ENCODE measurements at places on chromosomes 3 and 15.

- no peak for DNase-seq
Measured at GRCh38 chr15:90165659-90166489, 35.3 kb upstream of the SEMA4B start.

GRCh38 chr3:164049847-164050246 is 1028.4 kb downstream of the SI start:
- no peak for DNase-seq

DNA sequence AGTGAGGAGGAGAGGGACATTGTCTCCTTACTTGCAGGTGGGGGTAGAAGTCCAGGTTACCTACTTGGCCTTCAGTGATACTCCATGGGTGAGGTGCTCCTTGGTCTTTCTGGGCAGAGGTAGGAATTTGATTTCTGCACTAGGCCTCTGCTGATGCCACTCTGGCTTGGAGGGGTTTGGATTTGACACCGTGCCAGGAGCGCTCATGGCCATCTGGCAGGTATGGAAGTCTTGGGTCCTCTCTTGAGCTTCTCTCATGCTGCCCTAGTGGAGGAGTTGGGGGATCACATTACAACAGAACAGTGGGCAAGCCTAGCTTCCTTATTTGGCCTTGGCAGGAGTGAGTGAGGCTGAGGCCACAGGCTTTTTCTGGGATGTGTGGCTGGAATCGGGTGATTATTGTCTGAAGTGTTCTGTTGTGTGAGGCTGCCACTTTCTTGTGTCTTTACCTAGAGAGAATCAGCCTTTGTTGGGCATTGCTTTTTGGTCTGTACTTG is 525.0 kb downstream of the GABRG3 start:
- DNase-seq: no peak

- DNase-seq: no peak
Measured at GRCh38 chr15:41207687-41208448, 22.7 kb downstream of the EXD1 start.

GRCh38 chr3:62832553-62832952 is 42.7 kb downstream of the CADPS start:
- no peak for DNase-seq

GRCh38 chr3:30454636-30455035 is 151.8 kb upstream of the TGFBR2 start:
- DNase-seq: no peak

DNA sequence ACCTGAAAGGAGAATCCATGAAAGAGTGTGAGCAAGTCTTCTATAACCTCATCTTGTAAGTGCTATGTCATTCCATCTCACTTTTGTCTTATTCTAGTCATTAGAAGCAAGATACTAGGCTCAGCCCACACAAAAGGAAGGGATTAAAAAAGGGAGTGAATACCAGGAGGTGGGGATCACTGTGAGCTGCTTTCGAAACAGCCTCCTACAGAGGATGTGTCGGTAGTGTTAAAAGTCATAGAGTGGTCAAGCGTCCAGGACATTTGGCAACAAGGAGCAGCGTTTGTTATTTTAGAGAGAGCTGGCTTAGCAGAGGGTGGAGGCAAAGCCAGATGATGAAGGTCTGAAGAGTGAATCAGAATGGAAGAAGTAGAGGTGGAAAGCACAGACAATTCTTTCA is 11.7 kb upstream of the ZNF148 start:
- DNase-seq: no peak

DNA sequence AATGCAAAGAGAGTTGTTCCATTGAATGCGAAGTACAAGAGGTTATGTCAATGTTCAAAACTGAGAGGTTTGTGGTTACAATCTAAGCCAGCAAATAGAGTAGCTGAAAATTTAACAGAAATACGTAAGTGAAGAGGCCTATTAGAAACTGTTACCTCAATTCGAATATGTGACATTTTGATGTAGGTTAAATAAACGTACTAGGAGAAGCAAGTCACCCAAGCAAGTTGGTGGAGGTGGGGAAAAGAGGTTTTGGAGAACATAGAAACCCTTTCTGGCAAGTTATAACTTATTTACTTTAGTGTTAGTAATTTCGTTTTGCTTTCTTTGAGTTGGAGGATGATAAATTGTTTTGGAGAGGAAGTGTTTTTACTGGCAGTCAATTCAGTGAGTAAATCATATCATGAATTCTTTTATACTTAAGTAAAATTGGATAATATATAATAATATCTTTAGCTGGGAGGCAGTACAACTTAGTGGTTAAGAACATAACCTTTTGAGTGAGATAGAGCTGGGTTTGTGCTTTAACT is 91.2 kb upstream of the NAALADL2 start:
- no peak for DNase-seq

GRCh38 chr3:188931531-188931930 is 240.2 kb upstream of the TPRG1 start:
- DNase-seq: no peak

- no peak for DNase-seq
Measured at GRCh38 chr3:52606373-52607085, 70.1 kb downstream of the UQCC5 start.

- DNase-seq: no peak
Measured at GRCh38 chr3:124296406-124296805, 304.5 kb upstream of the ROPN1 start.

GRCh38 chr15:20340331-20340811 is 201.2 kb downstream of the GOLGA6L6 start:
- no peak for DNase-seq

DNA sequence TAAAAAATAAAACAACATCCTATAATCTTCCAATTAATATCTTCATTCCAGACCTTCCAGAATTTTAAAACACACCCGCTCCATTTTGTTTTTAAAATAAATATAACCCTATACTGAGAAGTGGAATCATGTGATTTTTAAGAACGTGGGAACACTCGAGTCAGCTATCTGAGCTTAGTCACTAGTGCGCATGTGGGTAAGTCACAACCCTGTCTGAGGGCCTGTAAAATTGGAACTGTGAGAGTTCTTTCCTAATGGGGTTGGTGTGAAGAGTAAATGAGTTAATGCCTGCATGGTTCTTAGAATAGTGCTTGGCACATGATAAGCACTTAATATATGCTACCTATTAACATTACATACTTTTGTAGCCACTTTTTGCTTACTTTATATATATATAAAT is 19.9 kb upstream of the POLR2M start:
- DNase-seq: no peak

GRCh38 chr15:100727291-100727851 is 125.0 kb downstream of the ASB7 start:
- no peak for DNase-seq

GRCh38 chr3:105022813-105023212 is 343.9 kb upstream of the ALCAM start:
- no peak for DNase-seq

DNA sequence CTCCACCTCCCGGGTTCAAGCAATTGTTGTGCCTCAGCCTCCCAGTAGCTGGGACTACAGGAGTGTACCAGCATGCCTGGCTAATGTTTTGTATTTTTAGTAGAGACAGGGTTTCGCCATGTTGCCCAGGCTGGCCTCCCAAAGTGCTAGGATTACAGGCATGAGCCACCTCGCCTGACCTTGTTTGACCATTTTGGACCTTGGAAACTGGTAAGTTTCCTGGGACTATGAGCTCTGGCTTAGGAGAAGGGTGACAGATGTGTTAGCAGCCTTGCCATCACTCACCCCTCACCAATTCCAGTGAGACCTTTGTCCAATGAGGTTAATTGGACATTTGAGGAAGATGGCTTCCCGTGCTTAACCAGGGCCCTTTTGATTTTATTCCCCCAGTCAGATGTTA is 19.9 kb downstream of the DNASE1L3 start:
- no peak for DNase-seq

- DNase-seq: no peak
Measured at GRCh38 chr15:59148153-59148833, 43.3 kb downstream of the CCNB2 start.

- no peak for DNase-seq
Measured at GRCh38 chr15:48096813-48097212, 24.0 kb upstream of the SLC24A5 start.

DNA sequence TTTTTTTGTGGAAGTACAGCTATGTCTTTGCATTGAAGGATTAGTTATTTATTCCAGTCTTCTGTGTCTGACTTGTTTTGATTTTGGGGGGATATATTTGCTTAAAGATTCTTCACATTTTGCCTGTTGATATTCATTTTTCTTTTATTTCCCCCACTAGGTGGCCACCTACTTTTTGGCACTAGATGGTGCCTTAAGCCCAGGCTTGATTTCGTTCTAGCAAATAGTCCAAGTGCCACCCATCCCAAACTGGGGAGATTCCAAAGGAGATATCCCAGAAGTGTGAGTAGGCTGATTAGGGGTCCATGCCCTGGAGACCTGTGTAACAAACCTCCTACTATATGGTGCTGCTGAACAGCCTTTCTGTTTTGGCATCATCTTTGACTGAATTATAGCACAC is 80.0 kb upstream of the SPATA16 start:
- no peak for DNase-seq

DNA sequence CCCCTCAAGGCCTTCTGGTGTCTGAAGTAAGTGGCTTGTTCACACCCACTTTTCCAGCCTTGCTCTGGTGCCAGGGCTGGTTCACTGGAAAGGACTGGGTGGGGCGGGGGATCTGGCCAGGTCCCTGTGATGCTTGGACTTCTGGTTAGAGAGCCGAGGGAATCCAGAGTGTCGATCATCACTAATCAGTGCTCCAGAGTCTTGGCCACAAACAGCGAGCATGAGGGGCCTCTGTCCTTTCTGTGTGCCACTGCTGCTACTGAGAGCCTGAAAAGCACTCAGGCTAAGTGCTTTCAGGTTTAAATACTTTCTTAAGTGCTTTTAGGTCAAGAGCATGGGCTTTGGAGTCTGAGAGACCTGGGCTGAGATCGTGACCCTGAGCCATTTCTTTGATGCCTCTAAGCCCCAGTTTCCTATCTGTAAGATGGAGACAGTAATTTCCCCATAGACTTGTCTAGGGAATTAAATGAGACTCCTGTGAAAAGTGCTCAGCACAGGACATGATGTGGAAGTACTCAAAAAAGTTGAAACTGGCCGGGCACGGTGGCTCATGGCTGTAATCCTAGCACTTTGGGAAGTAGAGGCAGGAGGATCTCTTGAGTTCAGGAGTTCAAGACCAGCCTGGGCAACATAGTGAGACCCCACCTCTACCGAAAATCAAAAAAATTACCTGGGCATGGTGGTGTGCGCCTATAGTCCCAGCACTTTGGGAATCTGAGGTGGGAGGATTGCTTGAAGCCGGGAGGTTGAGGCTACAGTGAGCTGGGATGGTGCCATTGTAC is 53.8 kb upstream of the SEC22A start:
- DNase-seq: no peak

- DNase-seq: peak; percentile 71
Measured at GRCh38 chr3:36992806-36993325, at the start of gene EPM2AIP1. Gene EPM2AIP1, minus strand, starts transcription at chr3:36993131. Its CDS starts 54 bp downstream, at chr3:36993077.

DNA sequence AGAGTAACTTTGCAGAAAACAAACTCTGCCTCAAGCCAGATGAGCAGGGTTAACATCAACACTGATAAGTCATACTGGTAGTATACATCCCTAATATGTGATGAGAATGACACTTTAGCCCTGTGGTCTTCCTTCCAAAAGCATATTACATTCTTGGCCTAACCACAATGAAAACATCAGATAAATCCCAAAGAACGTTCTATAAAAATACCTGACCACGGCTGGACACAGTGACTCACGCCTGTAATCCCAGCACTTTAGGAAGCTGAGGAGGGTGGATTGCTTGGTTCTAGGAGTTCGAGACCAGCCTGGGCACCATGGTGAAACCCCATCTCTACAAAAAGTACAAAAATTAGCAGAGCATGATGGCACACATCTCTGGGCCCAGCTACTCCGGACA is 4.7 kb downstream of the TMCC1 start:
- DNase-seq: no peak

DNA sequence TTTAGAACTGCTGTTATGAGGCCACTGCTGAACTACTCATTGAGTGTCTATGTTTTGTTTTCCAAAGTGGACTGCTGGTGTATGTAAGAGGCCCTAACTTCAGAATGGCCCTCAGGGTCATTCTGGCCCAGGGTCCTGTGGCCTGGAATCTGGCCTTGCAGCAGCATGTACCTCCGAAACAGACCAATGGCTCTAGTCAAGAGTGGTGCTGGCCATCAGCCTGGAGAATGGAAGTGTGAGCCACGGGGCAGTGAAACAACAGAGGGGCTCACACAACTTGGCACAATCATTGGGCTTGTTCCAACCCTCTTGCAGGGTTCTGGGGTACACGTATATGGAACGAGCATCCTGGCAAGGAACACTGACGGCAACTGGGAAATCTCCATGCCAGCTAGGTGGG is 40.5 kb downstream of the SCN5A start:
- no peak for DNase-seq

DNA sequence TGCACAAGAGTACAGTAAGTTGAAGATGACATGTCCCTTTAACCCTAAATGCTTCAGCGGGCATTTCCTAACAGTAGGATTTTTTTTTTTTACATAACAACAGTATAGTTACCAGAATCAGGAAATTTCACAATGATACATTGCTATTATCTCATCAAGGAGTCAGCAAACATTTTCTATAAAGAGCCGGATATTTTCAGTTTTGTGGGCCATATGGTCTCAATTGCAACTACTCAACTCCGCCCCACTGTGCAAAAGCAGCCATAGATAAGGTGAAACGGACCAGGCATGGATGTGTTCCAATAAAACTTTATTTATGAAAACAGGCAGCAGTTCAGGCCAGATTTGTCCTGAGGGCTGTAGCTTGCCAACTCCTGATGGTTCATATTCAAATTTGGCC is 130.6 kb downstream of the SMAD6 start:
- no peak for DNase-seq

DNA sequence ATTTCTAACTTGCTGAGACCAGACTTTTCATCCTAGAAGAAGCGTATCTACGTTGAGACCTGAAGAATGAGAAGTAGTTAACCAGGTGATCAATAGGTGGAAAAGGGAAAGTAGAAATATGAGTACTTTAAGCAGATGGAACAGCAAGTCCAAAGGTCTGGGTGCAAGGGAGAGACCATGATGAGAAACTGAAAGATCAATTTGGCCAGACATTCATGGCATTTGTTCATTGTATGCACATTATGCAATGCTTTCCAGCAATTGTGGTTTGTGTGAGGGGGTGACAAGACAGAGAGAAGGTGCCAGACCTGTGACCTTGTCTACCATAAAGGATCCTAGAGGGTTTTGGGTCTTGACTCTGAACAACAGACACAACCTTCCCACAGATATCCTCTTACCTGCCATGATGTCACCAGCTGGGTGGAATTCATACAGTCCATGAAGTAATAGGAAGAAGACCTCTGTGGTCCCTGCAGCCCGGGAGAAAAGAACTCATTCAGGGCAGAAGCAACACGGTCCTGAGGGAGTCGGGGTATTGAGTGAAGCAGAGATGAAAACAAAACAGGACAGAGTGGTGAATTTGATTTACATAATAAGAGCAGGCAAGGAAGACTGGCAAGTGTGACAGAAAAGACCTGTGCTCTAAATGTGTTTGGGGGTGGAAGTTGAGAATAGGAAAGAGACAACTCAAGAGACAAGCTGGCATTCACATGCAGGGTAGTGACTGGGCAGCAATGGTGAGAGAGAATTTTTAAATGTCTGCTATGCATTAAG is 63.4 kb upstream of the PSMD6 start:
- no peak for DNase-seq

DNA sequence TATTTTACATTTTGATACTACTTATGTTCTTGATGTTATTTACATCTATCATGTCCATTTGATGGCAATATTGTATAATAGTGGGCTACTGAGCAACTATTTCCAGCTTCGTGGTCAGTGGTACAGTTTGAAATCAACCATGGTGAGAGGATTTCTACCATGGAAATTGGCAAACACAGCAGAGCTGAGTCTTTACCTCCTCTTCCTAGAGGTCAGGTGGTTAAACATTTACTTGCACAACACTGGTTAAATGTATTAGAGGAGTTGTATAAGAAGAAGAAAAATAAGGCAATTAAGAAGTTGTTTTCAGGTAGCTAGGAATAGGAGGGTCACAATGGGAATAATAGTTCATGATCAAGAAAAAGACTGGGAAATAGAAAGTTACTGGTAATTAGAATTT is 7.2 kb upstream of the PPM1L start:
- DNase-seq: no peak

Data from stimulated activated CD4-positive, alpha-beta T cell treated with anti-CD3 and anti-CD28 coated beads, TNF-alpha, amount 100 ng/mL, for 1 hour (primary cell).